ENCODE measurements at places on chromosomes 3 and 15. TPM values are rescaled to one million over a fixed set of nuclear protein-coding genes. Genes with fewer than 3 reads are reported as not detected.

Gene CLDN16
- polyA plus RNA-seq = not detected

GRCh38 chr3:192570315-192570714 is 157.0 kb downstream of the FGF12 start:
- no peak for DNase-seq

Gene CHL1
- not detected for polyA plus RNA-seq

GRCh38 chr3:158896729-158897128 is 94.9 kb downstream of the MFSD1 start:
- no peak for DNase-seq

GRCh38 chr3:161462138-161462537 is 34.5 kb upstream of the OTOL1 start:
- no peak for DNase-seq

DNA sequence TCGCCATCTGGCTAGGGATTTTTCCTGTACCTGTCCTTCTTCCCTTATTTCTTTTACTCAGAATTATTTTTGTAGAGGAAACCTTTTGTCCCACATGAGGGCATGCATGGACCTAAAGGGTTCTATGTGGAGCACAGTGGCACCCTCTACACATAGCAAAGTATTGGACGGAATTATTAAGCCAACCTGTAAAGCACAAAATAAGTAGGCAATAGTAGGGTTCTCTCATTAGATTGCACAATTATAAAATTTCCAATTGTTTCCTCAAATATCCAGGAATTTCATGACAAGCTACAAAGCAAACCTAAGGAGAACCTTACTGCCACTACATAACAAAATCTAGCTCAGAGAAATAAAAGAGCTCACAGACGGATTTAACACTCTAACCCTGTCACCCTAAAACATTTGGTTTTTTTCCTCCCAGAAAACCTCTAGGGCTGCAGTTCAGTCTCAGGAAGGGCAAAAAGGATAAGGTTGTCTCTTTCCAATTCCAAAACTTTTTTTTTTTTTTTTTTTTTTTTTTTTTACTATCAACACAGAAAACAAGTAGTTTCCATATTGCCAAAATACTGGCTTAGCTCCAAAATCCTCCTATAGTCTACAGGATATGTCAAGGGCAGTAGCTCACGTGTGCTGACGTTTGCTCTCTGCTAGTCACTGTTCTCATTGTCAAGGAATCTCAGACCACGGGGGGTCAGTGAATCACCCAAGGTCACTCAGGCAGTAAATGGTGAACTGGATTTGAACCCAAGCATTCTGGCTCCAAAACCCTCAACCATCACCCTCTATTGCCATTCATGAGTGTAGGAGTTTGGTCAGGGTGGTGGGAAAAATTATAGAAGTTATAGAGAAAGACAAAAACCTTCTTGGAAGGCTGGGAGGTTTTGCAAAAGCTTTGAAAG is 52.3 kb downstream of the NCEH1 start:
- no peak for DNase-seq

Gene ZMYND10
- 0.30 TPM for polyA plus RNA-seq

- DNase-seq = no peak
Measured at GRCh38 chr3:14273901-14274611, 95.4 kb downstream of the LSM3 start.

Gene DHX36
- 16.4 TPM for polyA plus RNA-seq

Measured in naive thymus-derived CD4-positive, alpha-beta T cell (primary cell).